ENCODE measurements at places on chromosomes 6 and 20. TPM values are rescaled to one million over a fixed set of nuclear protein-coding genes. Genes with fewer than 3 reads are reported as not detected.

The C6orf58 gene
- total RNA-seq: not detected

GRCh38 chr6:10269814-10270472, 144.9 kb downstream of the TFAP2A start:
- DNase-seq: no peak
- H3K27ac ChIP-seq: no peak overlapping the region

DNA sequence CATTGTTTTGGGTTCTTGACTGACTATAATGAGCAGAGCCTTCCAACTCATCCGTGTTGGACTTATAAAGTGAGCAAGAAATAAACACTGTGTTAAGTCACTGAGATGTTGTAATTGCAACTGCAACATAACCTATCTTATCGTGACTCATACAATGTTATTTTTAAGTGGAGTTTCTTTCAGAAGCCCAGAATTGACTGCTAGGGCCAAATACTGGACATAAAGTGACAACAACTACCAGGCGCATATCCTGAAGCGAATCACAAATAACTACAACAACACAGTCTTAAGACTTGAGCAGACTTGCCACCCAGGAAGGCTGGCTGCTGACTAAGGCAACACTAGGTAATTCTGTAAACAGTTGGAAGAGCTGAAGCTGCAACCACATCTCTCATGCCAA, 326.6 kb downstream of the COL12A1 start:
- H3K4me3 ChIP-seq: no peak overlapping the region
- no peaks in the 10 kb centered on the region for H3K27me3 ChIP-seq
- H3K27ac ChIP-seq: no peak overlapping the region
- H3K4me1 ChIP-seq: no peaks in the 10 kb centered on the region
- DNase-seq: no peak
- H3K36me3 ChIP-seq: no peaks in the 10 kb centered on the region

DNA sequence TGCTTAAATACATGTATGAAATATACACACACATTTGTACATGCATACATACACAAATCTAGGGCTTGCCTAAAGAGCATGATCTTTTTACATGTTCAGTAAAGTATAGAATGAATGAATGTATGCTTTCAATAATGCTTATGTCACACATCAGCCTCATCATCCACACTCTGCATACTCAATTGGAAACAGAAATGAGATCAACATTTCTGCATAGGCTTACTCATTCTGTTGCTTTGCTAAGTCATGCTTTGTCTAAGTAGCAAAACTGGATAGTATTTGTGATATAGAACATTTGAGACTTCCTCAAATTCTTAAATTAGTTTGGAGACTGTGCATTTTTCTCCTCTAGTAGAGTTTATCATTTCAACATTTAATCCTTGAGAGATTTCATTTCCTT, 343.3 kb downstream of the ADGRB3 start:
- no peaks in the 10 kb centered on the region for H3K27me3 ChIP-seq
- H3K27ac ChIP-seq: no peak overlapping the region
- H3K36me3 ChIP-seq: no peaks in the 10 kb centered on the region
- H3K4me1 ChIP-seq: no peaks in the 10 kb centered on the region
- no peak for DNase-seq
- no peak overlapping the region for H3K4me3 ChIP-seq

DNA sequence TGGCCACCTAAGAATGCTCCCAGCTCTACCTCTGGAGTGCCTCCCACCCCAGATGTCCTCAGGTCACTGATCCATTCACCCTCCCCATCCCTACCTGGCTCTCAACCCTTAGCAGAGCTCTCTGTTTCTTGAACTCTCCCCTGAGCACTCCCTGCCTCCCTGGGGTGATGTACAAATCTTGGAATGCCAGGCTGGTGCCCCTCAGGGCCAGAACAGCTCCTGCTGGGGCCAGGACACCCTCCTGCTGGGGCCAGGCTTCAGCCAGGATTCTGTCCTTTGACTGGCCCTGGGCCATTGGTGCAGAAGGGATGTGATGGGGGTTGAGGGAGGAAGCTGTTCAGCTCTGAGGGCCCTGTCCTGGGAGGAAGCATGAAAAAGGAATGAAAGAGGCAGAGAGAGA, 30.0 kb downstream of the MYT1 start:
- no peaks in the 10 kb centered on the region for H3K36me3 ChIP-seq
- DNase-seq: no peak
- no peak overlapping the region for H3K4me3 ChIP-seq
- no peaks in the 10 kb centered on the region for H3K4me1 ChIP-seq
- H3K27me3 ChIP-seq: no peaks in the 10 kb centered on the region

Data from activated T-helper 2 cell treated with anti-CD3 and anti-CD28 coated beads, Interferon-gamma antibody, Interleukin-2, Interleukin-4, amounts not matched to agents 10 μg/mL and 5 μg/mL and 100 μg/mL, durations not matched to agents 14 hours and 24 hours and 36 hours (primary cell).